Fibroblast of skin of left biceps (primary cell): ENCODE measurements at places on chromosomes 6 and 20.

DNA sequence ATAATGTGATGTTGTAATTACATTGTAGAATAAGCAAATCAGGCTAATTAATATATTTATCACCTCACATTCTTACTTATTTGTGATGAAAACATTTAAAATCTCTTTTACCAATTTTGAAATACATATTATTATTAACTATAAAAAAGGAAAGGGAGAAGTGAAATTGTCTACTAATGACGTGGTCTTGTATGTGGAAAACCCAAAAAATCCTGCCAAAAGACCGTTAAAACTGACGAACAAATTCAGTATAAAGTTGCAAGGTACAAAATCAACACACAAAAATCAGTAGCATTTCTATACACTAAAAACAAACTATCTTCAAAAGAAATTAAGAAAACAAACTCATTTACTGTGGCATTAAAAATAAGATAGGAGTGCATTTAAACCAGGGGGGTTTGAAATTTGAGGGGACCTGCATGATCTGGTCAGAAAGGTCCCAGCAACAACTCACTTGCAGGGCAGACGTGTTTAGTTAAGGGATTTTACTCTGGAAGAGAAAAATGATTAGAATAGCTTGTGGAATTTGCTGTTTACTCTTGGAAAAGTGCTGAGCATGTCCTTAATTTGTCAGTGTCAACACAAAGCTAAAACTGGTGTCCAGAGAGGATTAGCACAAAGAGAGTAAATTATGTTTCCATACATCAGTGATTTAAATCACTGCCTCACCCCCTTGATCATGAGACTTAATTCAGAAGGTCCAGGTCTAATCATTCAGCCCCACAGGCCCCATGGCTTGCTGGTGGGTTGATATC lies 235.0 kb upstream of the RIN2 start:
- no peak for DNase-seq

GRCh38 chr6:31305703-31306219 lies 33.9 kb upstream of the HLA-C start:
- no peak for DNase-seq

DNA sequence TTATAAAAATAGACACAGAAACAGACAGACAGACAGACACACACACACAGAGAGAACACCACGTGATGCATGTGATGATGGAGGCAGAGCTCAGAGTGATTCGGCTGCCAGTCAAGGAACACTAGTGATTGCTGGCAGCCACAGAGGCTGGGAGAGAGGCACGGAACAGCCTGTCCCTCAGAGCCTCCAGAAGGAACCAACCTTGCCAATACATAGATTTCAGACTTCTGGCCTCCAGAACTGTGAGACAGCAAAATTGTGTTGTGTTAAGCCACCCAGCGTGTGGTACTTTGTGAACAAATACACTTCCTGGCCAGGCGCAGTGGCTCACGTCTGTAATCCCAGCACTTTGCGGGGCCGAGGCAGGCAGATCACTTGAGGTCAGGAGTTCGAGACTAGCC lies 9.5 kb upstream of the PARD6B start:
- DNase-seq, result no peak

- DNase-seq, result no peak
Observed at GRCh38 chr20:57310821-57311514, 18.6 kb upstream of the SPO11 start.

- no peak for DNase-seq
Observed at GRCh38 chr20:33054791-33055190, 1.1 kb downstream of the BPIFB3 start.

DNA sequence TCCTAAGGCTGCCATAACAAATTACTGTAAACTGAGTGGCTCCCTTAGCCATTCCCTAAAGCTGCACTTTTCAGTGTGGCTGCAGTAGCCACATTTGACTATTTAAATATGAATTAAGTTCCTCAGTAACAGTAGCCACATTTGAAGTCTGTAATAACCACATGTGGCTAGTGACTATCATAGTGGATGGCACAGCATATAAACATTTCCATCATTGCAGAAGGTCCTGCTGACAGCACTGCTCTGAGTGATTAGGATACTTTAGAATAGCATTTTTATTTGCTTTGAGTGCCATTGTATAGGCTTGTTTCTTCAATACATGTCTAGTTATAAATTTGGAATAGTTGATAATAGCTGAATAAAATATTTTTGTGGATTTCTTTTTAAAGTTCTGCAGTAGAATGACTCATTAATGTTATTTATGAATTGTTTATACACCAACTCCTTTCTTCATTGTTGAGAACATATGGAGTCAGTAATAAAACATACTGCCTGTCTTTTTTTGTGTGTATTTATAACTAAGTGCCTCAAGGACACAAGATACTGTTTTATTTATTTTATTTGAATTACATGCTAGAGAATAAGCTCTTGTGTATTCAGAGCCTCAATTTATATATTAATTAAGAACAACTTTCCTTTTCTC lies 217.2 kb downstream of the CDKAL1 start:
- no peak for DNase-seq
